ENCODE measurements at places on chromosomes 4 and X.

- H3K36me3 ChIP-seq = no peaks in the 10 kb centered on the region
- H3K27me3 ChIP-seq = no peaks in the 10 kb centered on the region
- no peak overlapping the region for H3K27ac ChIP-seq
- no peaks in the 10 kb centered on the region for H3K4me1 ChIP-seq
- no peak overlapping the region for H3K4me3 ChIP-seq
- no peak for DNase-seq
Measured at GRCh38 chr4:132269303-132269990, 879.6 kb upstream of the PCDH10 start.

DNA sequence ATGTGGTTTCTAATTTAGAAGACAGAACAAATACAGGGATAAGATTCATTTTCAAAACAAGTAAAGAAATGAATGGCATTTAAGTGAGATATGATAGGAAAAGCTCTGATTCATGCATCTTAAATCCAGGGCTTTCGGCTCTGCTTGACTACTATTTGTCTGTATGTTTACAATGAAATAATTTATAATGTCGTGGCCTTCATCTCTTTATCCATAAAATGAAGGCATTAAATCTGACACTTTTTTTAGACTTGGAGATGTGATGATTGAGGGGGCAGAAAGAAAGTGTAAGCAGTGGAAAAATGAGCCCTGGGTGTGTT lies 115.7 kb upstream of the KIT start:
- H3K4me3 ChIP-seq = no peak overlapping the region
- no peaks in the 10 kb centered on the region for H3K36me3 ChIP-seq
- no peak for DNase-seq
- no peak overlapping the region for H3K27ac ChIP-seq
- peaks cover 4% of the 10 kb centered on the region for H3K4me1 ChIP-seq
- peaks cover 31% of the 10 kb centered on the region for H3K27me3 ChIP-seq

DNA sequence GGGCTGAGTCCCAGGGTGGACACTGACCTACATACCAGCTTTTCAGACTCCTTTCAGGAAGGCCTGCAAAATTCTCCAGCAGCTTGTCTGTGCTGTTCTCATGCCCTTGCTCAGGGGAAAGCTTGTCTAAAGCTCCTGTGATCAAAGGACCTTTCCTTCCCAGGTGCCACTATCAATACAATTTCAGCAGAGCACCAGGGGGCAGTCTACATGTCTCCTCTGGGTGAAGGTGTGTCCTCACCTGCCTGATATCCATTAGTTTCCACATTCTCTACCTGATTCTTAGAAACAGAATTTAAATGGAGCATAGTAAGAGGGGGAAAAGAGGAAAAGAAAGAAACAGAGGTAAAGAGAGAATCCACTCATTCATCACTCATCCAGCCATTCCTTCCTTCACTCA lies 114.2 kb downstream of the PPARGC1A start:
- H3K36me3 ChIP-seq = no peaks in the 10 kb centered on the region
- H3K4me3 ChIP-seq = no peak overlapping the region
- peaks cover 2% of the 10 kb centered on the region for H3K4me1 ChIP-seq
- H3K27ac ChIP-seq = no peak overlapping the region
- no peaks in the 10 kb centered on the region for H3K27me3 ChIP-seq

- H3K27me3 ChIP-seq = peaks cover 63% of the 10 kb centered on the region
- DNase-seq = no peak
- H3K27ac ChIP-seq = no peak overlapping the region
- no peaks in the 10 kb centered on the region for H3K36me3 ChIP-seq
Measured at GRCh38 chr4:13524504-13525243, 19.6 kb downstream of the NKX3-2 start.

DNA sequence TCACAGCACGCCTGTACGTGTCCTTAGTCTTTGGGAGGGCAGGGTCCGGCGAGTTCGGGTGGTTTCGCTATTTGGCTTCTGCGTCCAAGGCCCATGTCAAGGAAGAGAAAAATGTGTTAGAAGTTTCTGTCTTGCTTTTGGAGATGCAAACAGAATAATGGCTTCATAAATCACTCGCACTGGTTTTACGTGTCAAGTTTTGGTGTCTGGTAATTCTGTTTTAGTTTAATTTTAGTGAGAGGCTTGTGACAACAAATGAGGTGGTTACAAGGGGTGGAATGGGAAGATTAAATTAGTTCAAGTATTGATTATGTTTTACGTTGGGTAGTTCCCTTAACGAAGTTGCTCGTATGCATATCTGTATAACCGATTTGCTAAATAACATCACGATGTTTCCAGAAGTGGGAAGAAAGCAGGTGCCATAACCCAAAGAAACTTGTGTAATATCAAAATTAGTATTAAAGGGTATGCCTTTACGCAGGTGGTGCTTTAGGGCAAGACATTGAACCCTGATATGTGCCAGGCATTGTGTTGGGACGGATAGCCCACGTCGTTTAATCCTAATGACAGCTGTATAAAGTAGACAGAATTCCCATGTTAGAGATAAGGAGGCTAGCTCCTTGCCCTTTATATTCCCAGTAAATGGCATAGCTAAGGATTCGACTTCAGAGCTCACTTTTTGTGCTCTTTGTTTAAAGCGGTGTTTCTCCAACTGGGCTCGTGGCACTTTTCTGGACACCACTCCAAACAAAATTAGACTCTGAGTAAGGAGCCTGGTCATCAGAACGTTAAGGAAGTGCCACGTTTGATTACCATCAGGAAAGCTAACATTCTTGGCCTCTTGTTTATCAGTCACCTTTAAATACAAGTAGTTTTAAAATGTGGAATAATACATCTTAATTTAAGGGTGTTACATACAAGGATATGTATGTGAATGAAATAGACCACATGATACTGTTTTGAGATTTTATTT lies 843 bp downstream of the RPL34 start:
- H3K36me3 ChIP-seq = peaks cover 28% of the 10 kb centered on the region
- DNase-seq = no peak
- no peaks in the 10 kb centered on the region for H3K27me3 ChIP-seq
- H3K4me3 ChIP-seq = peak overlapping the region; percentile 71

GRCh38 chr4:163967263-163967662 lies 472.8 kb downstream of the TMA16 start:
- H3K27ac ChIP-seq = no peak overlapping the region
- no peaks in the 10 kb centered on the region for H3K36me3 ChIP-seq
- no peak for DNase-seq
- H3K4me3 ChIP-seq = no peak overlapping the region

DNA sequence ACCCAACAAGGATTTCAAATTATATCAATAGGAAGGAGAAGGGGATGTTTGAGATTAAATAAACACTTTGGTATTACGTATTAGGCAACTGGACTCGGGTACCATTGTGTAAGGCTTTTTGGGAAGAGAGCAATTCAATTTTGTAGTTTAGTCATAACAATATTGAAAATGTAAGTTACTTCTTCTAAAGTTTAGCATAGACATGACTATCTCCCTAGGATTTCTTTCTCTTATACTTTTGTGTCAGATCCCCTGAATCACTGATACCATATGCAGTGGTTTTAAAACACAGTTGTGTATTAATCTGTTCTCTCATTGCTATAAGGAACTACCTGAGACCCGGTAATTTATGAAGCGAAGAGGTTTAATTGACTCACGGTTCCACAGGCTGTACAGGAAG lies 123.8 kb upstream of the FAM9C start:
- DNase-seq = no peak
- no peak overlapping the region for H3K4me3 ChIP-seq
- H3K27me3 ChIP-seq = no peaks in the 10 kb centered on the region
- H3K4me1 ChIP-seq = peaks cover 19% of the 10 kb centered on the region
- H3K27ac ChIP-seq = no peak overlapping the region

GRCh38 chr4:31058656-31059055 lies 338.5 kb downstream of the PCDH7 start:
- DNase-seq = no peak
- no peaks in the 10 kb centered on the region for H3K27me3 ChIP-seq
- H3K4me1 ChIP-seq = no peaks in the 10 kb centered on the region
- no peak overlapping the region for H3K4me3 ChIP-seq
- no peaks in the 10 kb centered on the region for H3K36me3 ChIP-seq

- no peaks in the 10 kb centered on the region for H3K27me3 ChIP-seq
- H3K27ac ChIP-seq = no peak overlapping the region
- no peak overlapping the region for H3K4me3 ChIP-seq
- no peaks in the 10 kb centered on the region for H3K36me3 ChIP-seq
Measured at GRCh38 chr4:24999392-25000089, 31.2 kb downstream of the LGI2 start.

DNA sequence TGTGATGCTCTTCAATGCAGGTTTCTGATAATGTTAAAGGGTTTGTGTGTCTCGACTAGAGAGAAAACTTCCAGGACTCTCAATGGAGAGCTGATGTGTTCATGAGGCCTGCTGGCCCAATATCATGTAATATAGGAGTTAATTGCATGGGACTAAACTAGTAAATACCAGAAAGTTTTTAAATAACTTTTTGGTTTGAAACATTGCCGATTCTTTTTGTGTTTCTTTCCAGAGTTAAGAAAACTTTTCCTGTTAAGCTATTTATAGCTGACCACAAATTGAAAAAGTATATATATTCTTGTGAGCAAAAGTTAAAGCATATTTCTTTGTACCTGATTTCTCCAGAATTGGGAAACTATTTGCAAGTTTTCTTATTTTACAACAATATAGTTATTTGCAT lies 49.7 kb downstream of the FAM9B start:
- no peaks in the 10 kb centered on the region for H3K4me1 ChIP-seq
- H3K27ac ChIP-seq = no peak overlapping the region
- DNase-seq = no peak
- H3K4me3 ChIP-seq = no peak overlapping the region
- H3K36me3 ChIP-seq = no peaks in the 10 kb centered on the region

DNA sequence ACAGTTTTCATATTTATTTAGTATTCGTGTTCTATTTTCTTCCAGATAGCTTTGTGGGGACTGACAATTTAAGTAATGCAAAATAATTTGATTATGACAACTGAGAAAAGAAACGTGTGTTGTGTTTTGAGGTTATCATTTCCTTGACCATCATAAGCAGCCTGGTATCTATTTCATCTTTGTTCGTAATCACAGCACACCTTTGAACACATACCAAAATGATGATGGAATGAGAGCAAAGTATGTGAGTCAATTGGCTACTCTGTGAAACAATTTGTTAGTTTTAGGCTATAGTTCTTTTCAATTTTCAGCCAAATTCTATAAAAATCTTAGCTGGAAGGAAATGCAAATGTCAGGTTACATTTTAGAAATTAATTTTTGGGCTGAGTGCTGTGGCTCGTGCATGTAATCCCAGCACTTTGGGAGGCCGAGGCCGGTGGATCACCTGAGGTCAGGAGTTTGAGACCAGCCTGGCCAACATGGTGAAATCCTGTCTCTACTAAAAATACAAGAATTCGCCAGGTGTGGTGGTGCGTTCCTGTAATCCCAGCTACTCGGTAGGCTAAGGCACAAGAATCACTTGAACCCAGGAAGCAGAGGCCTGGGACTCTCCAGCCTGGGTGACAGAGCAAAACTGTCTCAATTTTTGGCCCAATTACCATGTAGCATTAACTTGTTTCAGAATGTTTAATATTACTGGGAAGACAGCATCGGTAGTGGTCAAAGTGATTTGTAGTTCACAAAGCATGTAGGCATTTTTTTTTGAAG lies 1.1 kb upstream of the DUSP21 start:
- H3K4me3 ChIP-seq = no peak overlapping the region
- H3K27ac ChIP-seq = no peak overlapping the region
- no peaks in the 10 kb centered on the region for H3K4me1 ChIP-seq
- DNase-seq = no peak
- no peaks in the 10 kb centered on the region for H3K27me3 ChIP-seq
- H3K36me3 ChIP-seq = no peaks in the 10 kb centered on the region

GRCh38 chr4:40475609-40476008 lies 140.5 kb downstream of the CHRNA9 start:
- no peaks in the 10 kb centered on the region for H3K36me3 ChIP-seq
- H3K27me3 ChIP-seq = no peaks in the 10 kb centered on the region
- no peak overlapping the region for H3K27ac ChIP-seq

GRCh38 chr4:56874166-56874565 lies 33.5 kb upstream of the REST start:
- no peaks in the 10 kb centered on the region for H3K36me3 ChIP-seq
- no peak for DNase-seq
- no peak overlapping the region for H3K27ac ChIP-seq
- H3K27me3 ChIP-seq = no peaks in the 10 kb centered on the region
- no peak overlapping the region for H3K4me3 ChIP-seq
- peaks cover 5% of the 10 kb centered on the region for H3K4me1 ChIP-seq

DNA sequence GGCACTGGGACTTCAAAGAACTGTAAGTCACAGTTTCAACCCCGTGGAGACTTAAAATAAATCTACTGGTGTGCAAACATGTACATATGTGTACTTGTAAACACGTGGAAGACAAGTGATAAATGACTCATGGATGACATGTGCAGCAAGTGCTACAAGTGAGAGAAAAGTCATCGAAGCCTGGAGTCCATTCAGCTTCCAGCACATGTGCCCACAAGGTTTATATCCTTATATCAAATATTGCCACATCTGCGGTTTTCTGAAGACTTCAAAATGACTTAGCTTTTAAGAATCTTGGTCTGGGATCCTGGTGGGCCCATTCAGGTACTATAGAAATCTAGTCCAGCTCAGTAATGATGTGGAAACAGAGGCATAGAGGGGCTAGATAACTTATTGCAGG lies 33.0 kb upstream of the TTC29 start:
- H3K36me3 ChIP-seq = no peaks in the 10 kb centered on the region
- peaks cover 1% of the 10 kb centered on the region for H3K4me1 ChIP-seq
- no peak overlapping the region for H3K4me3 ChIP-seq
- H3K27me3 ChIP-seq = peaks cover 16% of the 10 kb centered on the region
- DNase-seq = no peak

Measured in neuronal stem cell (in vitro differentiated cells).